SHP77 (cell line): ENCODE measurements at places on chromosomes 1 and 21.

DNA sequence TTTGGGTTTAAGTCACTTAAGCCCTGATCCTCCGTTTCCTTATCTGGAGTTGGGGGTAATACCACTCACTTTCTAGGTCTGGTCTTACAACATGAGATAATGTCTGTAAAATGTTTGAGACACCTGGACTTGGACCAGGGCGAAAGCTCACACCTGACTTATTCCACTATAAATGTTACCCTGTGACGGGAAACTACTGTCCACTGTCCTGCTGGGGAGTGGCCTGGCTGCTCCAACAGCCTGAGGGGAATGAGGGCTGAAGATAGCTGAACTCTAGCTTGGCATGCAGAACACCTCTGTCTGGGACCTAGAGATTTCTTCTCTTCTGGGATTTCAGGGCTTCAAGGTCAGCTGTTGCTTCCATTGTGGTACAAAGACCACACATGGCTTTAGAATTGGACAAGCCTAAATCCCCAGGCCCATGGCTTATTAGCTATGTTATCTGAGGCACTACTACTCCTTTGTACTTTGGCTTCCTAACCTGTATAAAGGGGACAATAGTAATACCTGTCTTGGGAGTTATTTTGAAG lies 9.5 kb upstream of the A3GALT2 start:
- DNase-seq = no peak

DNA sequence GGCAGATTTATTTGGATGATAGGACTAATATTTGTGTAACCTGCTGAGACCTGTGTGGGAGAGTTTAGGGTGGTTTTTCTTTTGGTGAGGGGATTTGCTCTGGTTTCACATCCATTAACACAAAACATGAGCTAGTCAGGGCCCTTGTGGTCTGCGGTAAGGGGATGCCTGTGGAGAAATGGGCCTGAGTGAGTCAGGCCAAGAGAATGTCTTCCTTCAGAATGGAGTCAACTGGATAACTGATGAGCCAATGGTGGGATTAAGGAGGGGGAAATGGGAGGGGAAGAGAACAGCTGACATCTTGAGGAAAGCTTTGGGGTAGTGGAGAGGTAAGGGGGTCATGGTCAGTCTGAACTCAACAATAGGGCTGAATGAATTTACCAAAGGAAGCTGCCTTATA lies 13.9 kb downstream of the WNT2B start:
- no peak for DNase-seq

DNA sequence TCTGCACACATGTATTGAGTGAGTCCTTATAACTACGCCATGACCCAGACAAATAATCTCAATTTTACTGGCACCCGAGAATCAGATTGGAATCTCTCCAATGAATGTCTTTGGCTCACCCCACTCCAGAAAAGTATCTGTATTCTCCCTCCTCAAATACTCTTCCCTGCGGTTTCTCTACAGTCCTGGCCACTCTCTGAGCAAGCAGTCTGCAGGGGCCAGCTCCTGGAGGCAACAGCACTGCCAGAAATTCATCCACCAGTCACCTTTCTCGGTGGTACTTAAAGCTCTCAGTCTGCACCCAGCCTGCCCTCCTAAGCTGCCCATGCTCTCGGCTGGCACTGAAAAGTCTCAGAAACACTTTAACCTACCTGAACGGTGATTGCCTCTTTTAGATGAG lies 16.1 kb upstream of the LYST start:
- no peak for DNase-seq

DNA sequence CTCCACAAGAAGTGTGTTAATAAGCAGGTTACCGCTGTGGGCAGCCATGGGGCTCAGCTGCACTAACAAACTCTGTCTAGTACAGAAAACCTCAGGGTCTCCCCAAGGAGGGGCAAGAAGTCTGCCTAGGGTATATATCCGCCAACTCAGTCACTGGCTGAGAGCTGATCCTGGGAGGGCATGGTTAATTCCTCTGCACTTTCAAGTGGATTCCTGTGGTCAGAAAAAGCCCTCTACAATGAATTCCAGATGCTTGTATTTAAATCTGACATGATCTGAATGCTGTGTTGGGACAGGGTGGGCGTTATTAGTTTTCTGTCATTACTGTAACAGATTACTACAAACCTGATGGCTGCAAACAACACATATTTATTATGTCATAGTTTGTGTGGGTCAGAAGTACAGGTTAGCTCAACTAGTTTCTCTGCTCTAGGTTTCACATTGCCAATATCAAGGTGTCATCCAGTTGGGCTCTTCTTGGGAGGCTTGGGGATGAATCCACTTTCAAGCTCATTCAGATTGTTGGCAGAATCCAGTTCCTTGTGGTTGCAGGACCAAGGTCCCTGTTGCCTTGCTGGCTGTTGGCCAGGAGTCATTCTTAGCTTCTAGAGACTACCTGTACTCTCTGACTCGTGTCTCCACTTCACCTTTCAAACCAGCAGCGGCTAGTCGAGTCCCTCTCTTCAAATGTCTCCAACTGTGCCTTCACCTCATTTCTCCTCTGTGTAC lies 8.0 kb upstream of the SELE start:
- DNase-seq = no peak

DNA sequence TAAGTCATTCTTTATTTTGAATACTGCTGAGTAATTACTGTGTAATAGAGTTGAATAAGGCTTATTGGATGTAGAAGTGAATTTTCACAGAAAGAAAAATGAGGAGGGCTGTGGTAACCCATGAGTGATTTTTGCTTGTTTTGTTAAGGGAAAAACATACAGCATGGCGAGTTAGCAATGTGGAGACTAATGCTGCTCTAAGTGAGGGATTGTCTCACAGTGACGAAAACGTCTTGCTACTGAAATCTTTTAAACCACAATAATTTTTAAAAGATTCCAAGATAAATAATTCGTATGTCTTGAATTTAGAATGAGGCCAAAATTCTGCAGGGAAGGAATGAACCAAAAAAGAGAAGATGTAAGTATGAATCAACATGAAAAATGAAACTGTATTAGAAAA lies 16.2 kb upstream of the PLA2G4A start:
- no peak for DNase-seq

- DNase-seq = no peak
Measured at GRCh38 chr1:164773102-164773501, 214.1 kb downstream of the PBX1 start.

- no peak for DNase-seq
Measured at GRCh38 chr1:71047635-71048607, at the start of gene PTGER3. TSS of gene PTGER3 (minus strand) at chr1:71047816. CDS start at chr1:71047577, 239 bp downstream.

DNA sequence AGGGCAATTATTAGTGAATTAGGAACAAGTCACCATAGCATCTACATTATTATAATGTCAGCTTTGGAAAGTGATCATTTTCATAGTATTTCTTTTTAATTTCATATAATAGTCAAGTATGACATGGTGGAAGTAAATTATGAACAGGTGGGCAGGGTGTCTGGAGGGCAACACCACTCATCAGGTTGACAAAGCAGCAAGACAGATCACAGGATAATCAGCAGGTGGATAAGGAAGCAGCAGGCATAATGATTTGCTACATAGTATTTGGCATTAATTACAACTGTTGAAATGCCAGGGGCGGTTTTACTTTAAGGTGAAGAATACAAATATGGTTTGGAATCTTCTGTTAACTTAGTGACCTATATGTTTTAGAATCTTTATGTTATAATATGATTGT lies 1342.2 kb downstream of the PLA2G4A start:
- peak; percentile 6 for DNase-seq

DNA sequence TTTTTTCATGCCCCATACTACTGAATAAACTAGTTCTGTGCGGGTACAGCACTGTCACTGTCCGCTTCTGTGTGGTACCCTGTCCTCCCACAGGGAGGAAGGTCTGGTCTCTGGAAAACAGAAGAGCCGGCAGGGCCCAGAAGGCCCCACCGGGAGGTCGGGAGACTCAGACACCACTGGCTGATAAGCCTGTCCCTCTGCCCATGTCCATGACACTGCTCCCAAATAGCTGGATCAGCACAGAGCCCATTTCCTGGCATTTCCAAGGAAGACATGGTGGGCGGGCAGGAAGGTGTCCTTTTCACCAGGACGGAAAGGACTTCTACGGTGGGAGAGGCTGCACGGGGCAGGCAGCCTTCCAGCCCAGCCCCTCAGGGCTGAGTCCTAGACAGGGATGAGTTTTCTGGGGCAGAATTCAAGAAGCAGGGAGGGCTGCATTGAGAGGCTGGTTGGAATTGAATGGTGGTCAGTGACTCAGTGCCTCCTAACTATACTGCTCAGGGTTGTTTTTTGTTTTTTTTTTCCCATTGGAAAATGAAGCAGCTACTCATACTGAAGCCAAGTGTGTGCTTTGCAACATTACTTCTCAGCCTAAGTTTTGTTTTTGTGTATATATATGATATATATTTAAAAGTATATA lies 7.1 kb downstream of the PSRC1 start:
- DNase-seq = no peak

- no peak for DNase-seq
Measured at GRCh38 chr1:167477986-167478385, 40.3 kb downstream of the CD247 start.

DNA sequence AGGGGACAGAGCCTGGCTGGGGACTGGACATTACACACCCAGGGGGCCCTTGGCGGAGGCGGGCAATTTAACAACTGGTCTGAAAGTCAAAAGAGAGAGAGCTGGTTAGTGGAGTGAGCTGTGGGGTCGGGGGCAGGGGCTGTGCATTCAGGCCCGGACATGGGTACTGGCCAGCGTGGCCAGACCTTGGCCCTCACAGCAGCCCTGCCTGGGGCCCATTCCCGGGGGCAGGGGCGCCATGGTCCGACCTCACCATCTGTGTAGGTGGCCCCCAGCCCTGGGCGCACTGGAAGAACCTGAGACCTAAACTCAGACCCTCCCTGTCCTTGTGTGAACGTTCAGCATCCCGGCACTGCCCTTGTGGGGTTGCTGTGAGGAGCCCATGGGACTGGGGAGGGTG lies 5.0 kb downstream of the CLDN19 start:
- no peak for DNase-seq

- DNase-seq = no peak
Measured at GRCh38 chr1:94727846-94728715, 92.1 kb upstream of the SLC44A3 start.

GRCh38 chr1:22955146-22955545 lies 17.5 kb downstream of the LACTBL1 start:
- DNase-seq = no peak

GRCh38 chr1:65109487-65109886 lies 38.5 kb upstream of the AK4 start:
- peak; percentile 9 for DNase-seq

- DNase-seq = no peak
Measured at GRCh38 chr1:23224739-23225648, 7.7 kb upstream of the HTR1D start.

- no peak for DNase-seq
Measured at GRCh38 chr21:33041981-33042380, 16.2 kb downstream of the OLIG2 start.

DNA sequence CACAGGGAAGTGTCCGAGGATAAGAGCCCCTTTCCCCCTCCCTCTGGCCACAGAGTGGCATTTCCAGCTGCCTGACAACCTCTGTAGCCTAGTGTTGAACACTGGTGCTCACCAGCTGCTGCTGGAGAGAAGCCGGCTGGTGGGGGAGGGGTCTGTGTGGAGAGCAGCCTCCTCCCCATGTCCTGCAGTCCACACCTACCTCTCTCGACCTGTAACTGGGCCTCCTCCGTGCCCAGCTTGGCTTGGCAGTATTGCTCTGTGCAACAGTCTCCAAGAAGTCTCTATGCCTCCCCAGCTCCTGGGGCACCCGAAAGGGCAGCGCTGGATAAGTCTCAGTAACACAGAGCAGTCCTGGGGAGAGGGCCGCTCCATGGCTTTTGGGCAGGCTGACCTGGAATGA lies 17.0 kb downstream of the PAPPA2 start:
- DNase-seq = peak; percentile 47

- DNase-seq = no peak
Measured at GRCh38 chr21:34707876-34708325, 39.1 kb downstream of the CLIC6 start.

- no peak for DNase-seq
Measured at GRCh38 chr1:175270361-175270760, 77.8 kb upstream of the KIAA0040 start.

- DNase-seq = no peak
Measured at GRCh38 chr1:168348146-168348709, 67.6 kb downstream of the TBX19 start.

- DNase-seq = no peak
Measured at GRCh38 chr1:234226819-234227165, 146.5 kb upstream of the COA6 start.

- no peak for DNase-seq
Measured at GRCh38 chr1:100539836-100540536, 2.0 kb downstream of the GPR88 start.

- DNase-seq = no peak
Measured at GRCh38 chr1:201500670-201501120, 6.2 kb downstream of the CSRP1 start.

DNA sequence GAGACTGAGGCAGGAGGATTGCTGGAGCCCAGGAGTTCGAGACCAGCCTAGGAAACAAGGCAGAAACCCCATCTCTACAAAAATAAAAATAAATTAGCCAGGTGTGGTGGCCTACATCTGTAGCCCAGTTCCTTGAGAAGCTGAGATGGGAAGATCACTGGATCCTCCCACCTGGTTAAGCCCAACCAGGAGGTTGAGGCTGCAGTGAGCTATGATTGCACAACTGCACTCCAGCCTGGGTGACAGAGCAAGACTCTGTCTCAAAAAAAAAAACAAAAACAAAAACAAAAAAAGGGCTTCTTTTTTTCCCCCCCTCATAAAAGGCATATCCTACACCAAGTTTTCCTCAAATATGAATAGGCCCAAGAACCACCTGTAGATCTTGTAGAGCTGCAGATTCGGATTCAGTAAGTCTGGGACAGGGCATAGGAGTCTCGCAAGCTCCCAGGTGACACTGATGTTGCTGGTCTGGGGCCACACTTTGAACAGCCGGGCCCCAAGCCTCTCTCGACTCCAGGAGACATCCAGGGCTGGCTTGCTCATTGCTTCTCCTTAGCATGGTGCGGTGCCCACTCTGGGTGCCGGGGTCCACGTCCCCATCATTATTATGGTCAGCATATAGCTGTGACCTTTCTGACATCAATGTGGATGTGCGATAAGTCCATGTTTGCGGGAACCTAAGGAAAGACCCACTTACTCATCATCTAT lies 22.1 kb upstream of the UMODL1 start:
- DNase-seq = no peak
